ENCODE measurements at places on chromosomes 5 and 9.

DNA sequence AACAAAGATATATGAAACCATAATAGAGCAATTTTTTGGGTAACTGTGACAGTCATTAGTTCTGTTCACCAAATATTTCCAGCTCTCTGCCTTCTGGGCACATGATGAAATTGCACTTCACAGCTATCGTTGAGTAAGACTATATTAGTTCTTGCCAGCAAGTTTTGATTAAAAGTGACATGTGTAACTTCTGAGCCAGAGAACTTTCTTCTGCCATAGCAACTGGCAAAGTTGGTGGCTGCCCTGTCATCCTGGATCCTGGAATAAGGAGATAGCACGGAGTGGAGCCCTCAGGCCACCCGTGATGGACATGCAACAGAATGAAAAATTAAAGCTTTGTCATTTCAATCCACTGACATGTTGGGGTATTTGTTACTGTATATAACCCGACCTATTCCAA, 194.4 kb upstream of the VCAN start:
- DNase-seq = no peak

- no peak for DNase-seq
Measured at GRCh38 chr5:33984671-33985124, at the start of gene SLC45A2. Gene SLC45A2, minus strand, starts transcription at chr5:33984693. Its CDS starts 110 bp downstream, at chr5:33984583.

DNA sequence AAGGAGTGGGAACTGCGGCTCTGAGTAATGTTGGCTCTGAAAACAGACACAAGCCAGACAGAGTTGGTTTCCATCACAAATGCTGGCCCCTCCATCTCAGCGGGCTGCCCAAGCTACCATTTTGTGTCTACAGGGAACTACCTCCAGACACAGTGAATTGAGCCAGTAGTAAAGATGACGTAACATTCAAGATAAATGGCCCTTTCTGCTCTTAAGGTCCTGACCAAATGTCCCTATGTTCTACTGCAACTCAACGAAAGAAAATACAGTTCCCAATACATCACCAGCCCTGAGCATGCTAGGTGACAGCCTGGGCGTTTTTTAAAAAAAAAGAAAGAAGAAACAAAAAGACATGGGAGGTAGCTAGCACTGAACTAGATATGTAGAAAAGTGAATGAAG, 227.8 kb upstream of the RASEF start:
- no peak for DNase-seq

DNA sequence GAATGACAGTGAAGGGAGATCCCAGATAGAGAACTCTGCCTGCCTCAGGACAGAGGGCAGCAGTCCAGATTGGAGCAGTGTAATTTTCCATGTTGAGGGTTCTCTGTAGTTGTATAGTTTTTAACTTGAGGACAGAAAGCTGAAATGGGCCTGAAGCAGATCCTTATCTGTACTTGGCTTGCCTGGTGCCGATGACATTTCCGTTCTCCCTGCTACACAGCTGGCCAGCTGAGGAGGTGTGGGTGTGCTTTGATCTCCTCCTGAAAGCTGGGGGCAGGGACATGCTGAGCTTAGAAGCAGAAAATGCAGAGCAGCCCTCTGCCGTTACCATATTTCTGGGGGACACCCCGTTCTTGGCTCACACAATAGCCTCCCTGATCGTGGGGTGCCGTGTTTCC, 10.5 kb downstream of the GLRX start:
- DNase-seq = no peak

DNA sequence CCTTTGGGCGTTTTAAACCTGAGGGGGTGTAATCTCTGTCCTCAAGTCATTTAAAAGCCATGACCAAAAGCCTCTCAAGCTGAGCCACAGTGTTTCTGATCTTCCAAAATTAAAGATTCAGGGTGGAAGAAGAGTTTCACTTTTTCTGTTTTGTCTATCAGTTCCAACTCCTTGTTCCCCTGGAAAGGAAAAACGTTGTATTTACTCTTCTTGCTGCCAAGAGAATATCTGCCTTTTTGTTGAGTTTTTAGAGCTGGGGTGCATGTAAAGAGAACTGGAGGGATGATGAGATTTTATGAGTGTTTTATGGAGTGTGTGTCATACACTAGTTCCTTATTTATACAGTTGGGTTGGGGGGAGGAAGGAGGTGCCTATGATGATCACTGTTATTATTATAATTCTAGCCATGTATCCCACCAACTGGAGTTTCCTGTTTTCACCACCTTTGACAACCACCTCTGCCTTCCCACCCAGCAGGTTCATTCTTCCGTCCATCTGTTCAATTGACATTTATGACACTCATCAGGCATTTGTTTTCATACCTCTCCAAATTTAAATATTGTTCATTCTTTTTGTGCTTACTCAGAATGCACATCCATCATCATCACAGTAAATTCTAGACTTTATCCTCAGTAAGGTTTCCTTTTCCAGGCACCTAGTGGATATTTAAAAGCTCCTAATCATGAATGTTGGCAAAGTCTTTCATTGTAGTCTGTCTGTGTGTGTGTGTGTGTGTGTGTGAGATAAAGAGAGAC, 97.9 kb upstream of the MPDZ start:
- no peak for DNase-seq

Data from NCI-H524 (cell line).